ENCODE measurements at places on chromosomes 13 and 19. TPM values are rescaled to one million over a fixed set of nuclear protein-coding genes. Genes with fewer than 3 reads are reported as not detected.
A peak's percentile ranks its signal among the peaks of the same experiment; 100 is the strongest.

The PLA2G4C gene
- total RNA-seq, result 2.0 TPM

The ZNF665 gene
- total RNA-seq, result 7.0 TPM

- DNase-seq, result no peak
Observed at GRCh38 chr13:95251641-95252040, 49.6 kb downstream of the ABCC4 start.

- DNase-seq, result peak; percentile 80
Observed at GRCh38 chr13:32984857-32985626, 31.2 kb upstream of the KL start.

GRCh38 chr13:34731486-34731885, 210.6 kb upstream of the NBEA start:
- DNase-seq, result no peak

DNA sequence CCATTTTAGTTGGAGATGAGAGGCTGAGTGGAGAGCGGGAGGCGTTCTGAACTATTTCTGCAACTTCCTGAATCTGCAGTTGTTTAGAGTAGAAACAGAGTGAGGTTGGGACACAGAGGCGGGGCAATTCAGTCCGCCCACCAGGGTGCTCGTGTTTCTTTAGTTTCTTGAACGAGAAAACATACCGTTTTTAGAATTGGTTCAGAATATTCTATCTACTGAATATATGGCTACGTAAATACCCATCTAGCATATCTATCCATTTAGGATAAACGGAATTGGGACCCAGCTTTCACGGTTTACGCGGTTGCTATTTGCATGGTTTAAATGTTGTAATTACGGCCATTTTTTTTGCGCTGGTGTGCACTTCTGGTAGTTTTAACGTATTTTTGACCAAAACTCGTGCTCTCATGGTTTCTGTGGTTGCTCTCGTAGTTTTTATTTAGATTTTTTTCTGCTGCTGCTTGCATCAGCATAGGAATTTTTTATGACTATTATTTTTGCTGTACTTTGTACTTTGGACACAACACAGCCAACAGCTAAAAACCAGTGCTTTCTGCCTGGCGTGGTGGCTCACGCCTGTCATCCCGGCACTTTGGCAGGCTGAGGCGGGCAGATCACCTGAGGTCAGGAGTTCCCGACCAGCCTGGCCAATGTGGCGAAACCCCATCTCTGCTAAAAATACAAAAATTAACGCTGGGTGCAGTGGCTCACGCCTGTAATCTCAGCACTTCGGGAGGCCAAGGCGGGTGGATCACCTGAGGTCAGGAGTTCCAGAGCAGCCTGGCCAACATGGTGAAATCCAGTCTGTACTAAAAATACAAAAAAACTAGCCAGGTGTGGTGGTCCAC, 32.7 kb downstream of the TIMM13 start:
- DNase-seq, result no peak

GRCh38 chr19:19542507-19542906, 4.4 kb downstream of the CILP2 start:
- DNase-seq, result no peak

The CLEC17A gene
- total RNA-seq, result not detected

DNA sequence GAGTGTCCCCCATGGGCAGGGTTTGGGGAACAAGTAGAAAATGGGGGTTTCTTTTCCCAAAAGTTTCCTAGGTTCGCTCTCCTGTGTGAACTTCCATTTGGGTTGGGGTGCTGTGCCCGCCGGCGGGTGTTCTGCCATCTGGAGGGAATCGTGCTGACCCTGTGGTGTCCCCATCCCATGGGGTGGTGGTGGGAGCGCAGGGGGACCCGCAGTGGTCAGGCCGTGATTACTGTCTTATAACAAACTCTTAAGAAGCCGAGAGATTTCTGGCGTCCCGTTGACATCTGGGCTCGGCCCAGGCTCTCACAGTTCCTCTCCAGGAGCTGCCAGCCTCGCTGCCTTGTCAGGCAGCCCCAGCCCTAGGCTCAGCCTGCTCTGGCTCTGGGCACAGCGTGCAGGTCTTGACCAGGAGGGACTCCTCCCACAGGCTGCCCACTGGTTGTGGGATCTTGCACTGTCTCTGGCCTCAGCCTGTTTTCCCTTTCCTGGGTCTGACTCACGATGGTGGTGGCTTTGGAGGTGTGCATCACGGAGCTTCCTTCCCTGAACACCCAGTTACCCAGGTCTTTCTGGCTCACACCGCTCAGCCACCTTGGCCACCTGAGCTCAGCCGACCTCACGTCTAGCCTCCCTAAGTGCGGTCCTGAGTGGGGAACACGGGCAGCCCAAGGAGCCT, 34.5 kb downstream of the PLEKHJ1 start:
- DNase-seq, result no peak

DNA sequence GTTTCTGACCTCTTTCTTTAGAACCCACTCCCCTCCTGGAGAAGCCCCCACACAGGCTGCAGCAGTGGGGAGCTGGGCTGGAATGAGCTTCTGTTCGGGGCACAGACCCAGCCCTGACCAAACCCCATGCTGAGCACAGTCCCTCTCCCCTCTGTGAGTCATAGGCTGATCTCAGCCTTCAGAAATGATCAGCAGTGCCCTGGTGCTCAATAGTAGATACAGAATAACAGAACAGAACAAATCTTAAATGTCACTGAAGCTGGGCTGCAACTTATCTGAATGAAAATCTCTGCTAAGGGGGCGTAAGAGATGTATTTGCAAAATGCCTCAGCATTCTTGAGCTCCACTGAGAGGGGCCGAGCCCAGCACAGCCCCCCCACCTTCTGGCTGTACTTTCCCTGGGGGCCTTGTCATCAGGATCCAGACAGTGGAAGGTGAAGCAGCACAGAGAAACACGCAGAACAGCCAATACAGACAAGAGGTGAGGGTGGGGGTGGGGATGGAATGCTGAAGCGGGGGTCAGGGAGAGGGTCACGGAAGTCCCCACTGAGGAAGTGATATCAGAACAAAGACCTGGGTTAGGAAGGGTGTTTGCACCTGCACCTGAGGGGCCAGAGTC, 9.9 kb downstream of the ZNF665 start:
- no peak for DNase-seq

DNA sequence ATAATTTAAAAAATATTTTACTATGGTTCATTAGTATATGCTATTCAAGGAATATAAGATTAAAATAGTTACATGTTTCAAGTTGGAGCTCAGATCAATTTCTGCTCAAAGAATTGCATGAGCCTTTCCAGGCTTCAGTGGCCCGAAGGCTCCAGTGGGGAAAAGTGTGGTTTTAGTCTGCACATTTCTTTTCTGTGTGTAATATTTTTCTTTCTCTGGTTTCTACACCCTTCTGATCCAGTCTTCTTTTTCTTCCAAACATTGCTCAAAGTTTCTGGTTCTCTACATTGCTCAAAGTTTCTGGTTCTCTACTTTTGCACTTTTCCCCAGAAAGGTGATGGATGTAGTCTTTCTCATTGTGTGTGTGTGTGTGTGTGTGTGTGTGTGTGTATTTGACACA, 64.7 kb upstream of the OXGR1 start:
- no peak for DNase-seq

The CCL25 gene
- total RNA-seq, result not detected

The ONECUT3 gene
- total RNA-seq, result 16.5 TPM

- DNase-seq, result no peak
Observed at GRCh38 chr13:109357751-109358471, 428.5 kb downstream of the IRS2 start.

The KLHL1 gene
- not detected for total RNA-seq

GRCh38 chr19:2016041-2016807, 710 bp upstream of the BTBD2 start:
- no peak for DNase-seq

DNA sequence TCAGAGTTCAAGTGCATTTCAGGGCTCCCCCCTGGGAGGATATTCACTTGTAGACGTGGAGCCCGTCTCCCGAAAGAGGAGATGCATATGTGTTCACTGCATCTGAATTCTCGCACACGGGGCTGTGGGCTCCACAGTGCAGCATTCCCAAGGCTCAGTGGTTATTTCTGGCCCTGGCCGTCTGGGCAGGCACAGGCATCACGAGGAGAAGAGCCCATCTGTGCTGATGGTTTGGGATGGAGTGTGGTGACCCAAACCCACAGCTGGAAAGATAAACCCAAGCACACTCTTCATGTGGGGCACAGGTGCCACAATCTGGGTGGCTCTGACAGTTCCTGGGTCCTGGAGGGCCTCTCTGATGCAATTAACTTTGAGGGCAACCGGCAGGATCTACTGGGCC, 242.1 kb downstream of the TSHZ3 start:
- no peak for DNase-seq

DNA sequence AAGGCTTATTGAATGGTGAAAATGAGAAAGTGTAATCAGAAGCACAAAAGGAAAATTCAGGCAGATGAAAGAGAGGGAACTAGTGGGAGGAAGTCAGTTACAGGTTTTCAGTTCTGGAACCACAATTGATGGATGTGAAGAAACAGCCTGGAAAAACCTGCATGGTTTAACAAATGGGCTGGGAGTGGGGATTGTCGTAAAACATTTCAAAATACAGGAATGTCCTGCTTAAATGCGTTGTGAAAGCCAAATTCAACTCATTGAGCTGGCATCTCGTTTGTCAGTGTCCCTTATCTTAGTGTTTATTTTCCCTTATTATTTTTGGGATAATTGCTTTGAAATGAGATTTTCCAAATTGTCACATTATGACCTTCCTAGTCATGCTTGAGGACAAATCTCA, 106.5 kb upstream of the RFC3 start:
- no peak for DNase-seq

- DNase-seq, result no peak
Observed at GRCh38 chr19:7657131-7657751, 11.6 kb upstream of the RETN start.

The ZNF285 gene
- total RNA-seq, result 1.4 TPM

GRCh38 chr13:30266756-30267155, 40.6 kb downstream of the KATNAL1 start:
- no peak for DNase-seq

- DNase-seq, result no peak
Observed at GRCh38 chr19:3013263-3013725, 15.8 kb downstream of the TLE2 start.

GRCh38 chr13:113061271-113061625, 44.3 kb upstream of the F7 start:
- DNase-seq, result no peak

GRCh38 chr19:40530091-40530901, 46.4 kb upstream of the SHKBP1 start:
- DNase-seq, result no peak

The TUBB4A gene
- 4.4 TPM for total RNA-seq

- no peak for DNase-seq
Observed at GRCh38 chr13:99376924-99377323, 69.7 kb upstream of the GPR183 start.

- no peak for DNase-seq
Observed at GRCh38 chr13:49998714-49999624, 2.1 kb downstream of the TRIM13 start.

DNA sequence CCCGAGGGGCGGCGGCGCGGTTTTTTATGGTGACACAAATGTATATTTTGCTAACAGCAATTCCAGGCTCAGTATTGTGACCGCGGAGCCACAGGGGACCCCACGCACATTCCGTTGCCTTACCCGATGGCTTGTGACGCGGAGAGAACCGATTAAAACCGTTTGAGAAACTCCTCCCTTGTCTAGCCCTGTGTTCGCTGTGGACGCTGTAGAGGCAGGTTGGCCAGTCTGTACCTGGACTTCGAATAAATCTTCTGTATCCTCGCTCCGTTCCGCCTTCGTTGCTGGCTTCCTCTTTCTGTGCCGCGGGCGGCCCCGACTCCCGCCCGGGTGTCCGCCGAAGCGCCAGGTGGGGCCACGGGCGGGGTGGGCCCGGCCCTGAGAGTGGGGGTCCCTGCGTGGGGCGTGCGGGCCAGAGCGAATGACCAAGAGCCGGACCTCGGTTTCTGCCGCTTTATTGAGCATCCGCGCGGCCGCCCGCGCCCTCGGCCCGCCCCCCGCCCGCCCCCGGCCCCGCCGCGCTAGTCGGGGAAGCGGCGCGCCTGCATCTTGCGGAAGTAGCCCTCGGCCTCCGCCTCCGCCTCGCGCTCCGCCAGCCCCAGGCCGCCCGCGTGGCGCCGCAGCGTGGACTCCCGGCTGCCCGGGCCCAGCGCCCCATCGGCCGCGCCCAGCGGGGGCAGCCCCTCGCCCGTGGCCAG, 9.6 kb downstream of the PLPPR3 start:
- DNase-seq, result no peak

- no peak for DNase-seq
Observed at GRCh38 chr19:28956421-28956820, 256.5 kb downstream of the UQCRFS1 start.

- DNase-seq, result no peak
Observed at GRCh38 chr19:46631481-46631880, 4.5 kb downstream of the GNG8 start.

- no peak for DNase-seq
Observed at GRCh38 chr19:8608941-8609278, 1.6 kb downstream of the ADAMTS10 start.

The NANOS3 gene
- 0.33 TPM for total RNA-seq

GRCh38 chr13:79194727-79195126, 211.3 kb downstream of the RBM26 start:
- no peak for DNase-seq

DNA sequence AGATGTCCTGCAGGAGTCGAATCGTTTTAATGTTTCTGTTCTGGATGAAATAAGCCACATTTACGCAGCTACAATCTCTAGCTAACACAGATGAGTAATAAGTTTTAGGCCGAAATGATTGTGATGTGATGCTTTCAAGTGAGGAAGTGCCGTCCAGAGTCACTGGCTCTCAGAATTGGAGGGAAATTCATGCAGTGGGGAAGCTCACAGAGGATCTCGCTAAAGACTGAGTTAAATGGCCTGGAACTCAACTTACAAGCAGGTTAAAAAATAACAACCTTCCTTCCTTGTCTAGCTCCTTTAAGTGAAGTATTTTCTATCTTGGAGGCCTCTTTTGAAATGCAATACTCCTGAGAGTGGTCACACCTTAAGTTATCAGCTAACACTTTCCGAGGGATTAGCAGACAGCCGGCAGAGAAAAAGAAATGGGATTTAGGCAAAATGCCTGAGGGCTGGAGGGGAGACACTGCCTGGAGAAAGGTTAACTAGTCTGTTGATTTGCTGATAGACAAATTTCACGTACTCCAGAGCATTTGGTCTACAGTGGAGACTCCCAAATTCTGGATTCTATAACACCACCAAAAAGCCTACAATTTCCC, 74.2 kb downstream of the IRS2 start:
- no peak for DNase-seq

DNA sequence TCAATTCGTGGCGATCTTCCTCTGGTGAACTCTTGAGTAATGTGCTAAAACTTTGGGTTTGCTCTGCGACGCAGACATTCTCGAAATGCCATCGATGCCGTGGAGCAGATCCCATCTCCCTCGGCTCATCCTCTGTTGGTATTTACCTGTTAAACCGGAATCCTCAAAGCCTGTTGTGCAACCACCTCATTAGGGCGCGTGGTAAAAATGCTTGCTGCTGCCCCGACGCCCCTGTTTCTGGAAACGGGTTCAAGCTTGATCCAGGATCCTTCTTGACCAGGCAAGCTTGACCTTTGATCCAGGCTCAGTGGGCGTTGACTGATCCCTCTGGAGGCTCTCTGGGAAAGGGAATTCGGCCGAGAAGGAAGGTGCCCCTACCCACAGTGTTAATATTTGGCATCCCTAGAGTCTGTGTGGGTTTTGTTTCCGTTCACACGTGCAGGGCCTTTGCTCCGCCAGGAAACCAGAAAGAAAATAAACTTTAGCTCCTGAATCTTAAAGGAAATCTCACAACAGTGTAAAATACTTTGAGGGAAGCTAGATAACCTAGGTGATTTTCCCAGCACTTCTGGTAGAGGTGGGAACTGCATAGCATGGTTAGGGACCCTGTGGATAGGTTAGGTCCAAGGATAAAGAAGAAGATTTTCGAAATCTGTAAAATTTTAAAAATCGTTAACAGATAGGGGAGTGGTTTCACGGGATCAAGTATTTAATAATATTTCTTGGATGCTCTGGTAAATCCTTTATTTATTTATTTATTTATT, 1.1 kb downstream of the LSM14A start:
- DNase-seq, result no peak

GRCh38 chr19:30512176-30513081, 140.2 kb downstream of the ZNF536 start:
- DNase-seq, result no peak
